ENCODE measurements at places on chromosomes 1 and 21. TPM values are rescaled to one million over a fixed set of nuclear protein-coding genes. Genes with fewer than 3 reads are reported as not detected.

The CLCA2 gene
- 93.0 TPM for total RNA-seq

The NTNG1 gene
- 5.1 TPM for total RNA-seq

The PIK3C2B gene
- 11.0 TPM for total RNA-seq

The FOXD3 gene
- total RNA-seq, result not detected

The SAMSN1 gene
- not detected for total RNA-seq

The ZYG11A gene
- 0.07 TPM for total RNA-seq

The DEGS1 gene
- 38.8 TPM for total RNA-seq

The RHD gene
- not detected for total RNA-seq

The UBE2Q1 gene
- total RNA-seq, result 45.6 TPM

The TIE1 gene
- total RNA-seq, result 0.14 TPM

The ARHGAP30 gene
- total RNA-seq, result 0.68 TPM

The ANKRD65 gene
- 18.2 TPM for total RNA-seq

The ERO1B gene
- 7.2 TPM for total RNA-seq

The ITLN2 gene
- total RNA-seq, result 0.21 TPM

The SEMA6C gene
- total RNA-seq, result 1.3 TPM

The TCHHL1 gene
- total RNA-seq, result not detected

The LAMB3 gene
- 1,978 TPM for total RNA-seq

The CFHR4 gene
- total RNA-seq, result not detected

The PLA2G4A gene
- 7.5 TPM for total RNA-seq

The KCNC4 gene
- total RNA-seq, result 7.0 TPM

The RGL1 gene
- 0.68 TPM for total RNA-seq

The ADAM30 gene
- total RNA-seq, result not detected

The RBP7 gene
- total RNA-seq, result 0.28 TPM

The PLA2G2C gene
- total RNA-seq, result not detected

The KCNJ9 gene
- total RNA-seq, result under 0.01 TPM

The PLA2G2F gene
- total RNA-seq, result not detected

The RBBP5 gene
- 28.0 TPM for total RNA-seq

The NTMT2 gene
- total RNA-seq, result not detected

The LRRC8C gene
- 14.6 TPM for total RNA-seq

The C1orf87 gene
- not detected for total RNA-seq

The MEGF6 gene
- 3.1 TPM for total RNA-seq

The OR2L5 gene
- not detected for total RNA-seq

The AKR7A3 gene
- 0.57 TPM for total RNA-seq

The B3GALT2 gene
- total RNA-seq, result not detected

The FMO3 gene
- total RNA-seq, result 0.50 TPM

The DCST2 gene
- 0.36 TPM for total RNA-seq

The CFHR3 gene
- not detected for total RNA-seq

All from nasal cavity respiratory epithelium epithelial cell of viscerocranial mucosa (primary cell).